ENCODE measurements at places on chromosomes 3 and 15.

DNA sequence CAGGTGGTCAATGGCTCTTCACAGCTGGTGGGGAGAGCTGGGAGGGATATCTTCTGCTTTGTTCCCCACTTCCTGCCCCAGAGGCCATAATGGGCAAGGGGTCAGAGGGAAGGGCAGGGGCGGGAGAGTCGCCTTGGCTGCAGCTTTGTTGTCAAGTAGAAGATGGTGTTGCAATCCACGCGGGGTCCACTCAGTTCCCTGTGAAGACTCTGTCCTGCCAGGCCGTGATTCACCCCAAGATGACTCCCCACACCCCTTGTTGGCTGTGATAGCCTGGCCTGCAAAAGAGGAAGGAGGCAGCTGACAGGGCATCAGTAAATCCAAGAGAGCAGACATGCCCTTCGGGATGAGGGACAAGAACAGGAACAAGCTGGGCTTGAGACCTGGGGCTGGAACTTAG is 6.9 kb downstream of the GALNT15 start:
- no peak for DNase-seq

DNA sequence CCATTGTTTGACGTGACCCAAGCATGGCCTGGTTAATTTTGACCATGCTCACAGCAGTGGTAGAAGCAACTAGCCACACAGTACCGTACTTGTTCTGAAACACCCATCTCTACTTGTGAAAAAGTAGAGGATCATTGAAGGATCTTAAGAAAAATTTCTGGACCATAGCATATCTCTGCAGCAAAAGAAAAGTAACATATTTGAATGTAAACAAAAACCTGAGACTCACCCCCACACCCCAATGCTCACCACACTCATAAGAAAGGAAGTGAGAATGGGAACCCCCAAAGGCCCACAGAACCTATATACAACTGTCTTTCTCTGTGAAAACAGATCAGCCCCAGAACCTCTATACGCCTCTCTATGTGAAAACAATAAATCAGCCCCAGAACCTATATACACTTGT is 33.8 kb upstream of the TFRC start:
- DNase-seq, result no peak

DNA sequence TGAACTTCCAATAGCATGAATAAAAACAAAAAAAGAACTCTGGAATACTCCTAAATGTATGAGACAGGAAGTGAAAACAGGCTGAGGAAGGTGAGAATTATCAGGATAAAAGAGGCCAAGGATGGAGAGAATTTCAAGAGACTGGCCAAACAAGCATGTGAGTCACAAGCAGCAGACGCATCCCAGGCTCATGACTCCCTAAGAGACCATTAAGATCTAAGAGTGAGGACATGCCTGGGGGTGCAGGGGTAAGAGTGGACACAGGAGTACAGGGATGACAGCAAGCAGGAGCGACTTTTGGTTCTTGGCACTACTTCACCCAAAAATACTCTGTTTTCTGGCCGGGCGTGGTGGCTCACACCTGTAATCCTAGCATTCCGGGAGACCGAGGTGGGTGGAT is 7.1 kb downstream of the SCAMP2 start:
- DNase-seq, result peak; percentile 43

DNA sequence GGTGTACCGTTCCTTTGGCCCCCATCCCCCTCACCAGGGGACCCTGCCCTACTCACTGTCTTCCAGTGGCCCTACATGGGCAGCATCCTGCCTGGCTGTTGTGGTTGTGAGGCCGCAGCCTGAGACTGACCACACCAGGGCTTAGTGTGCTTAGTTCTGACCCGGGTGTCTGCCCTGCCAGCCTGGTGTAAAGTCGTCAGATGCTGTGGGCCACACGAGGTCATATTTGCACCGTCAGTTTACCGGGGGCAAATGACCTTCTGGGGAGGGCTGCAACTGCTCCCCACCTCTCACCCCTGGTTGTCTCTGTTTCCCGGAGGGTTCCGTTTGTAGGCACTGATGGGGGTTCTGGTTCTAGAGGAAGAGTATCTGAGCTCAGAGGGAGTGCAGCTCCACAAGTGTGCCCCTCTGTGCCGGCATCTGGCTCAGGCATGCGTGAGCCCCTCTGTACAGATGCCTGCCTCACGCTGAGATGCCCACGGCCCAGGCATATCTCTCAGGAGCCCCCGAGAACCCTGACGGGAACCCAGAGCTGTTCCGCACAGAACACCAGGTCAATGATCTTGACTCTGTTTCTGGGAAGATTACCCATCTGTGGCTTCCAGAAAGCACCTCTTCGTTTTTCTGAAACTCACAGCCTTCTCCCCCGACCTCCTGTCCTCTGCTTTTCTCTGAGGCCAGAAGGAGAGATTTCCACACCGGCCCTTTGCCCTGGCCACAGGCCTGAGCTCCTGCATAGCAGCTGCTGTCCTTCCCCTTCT is 19.2 kb downstream of the KLF13 start:
- DNase-seq, result no peak

- DNase-seq, result no peak
Observed at GRCh38 chr15:87508086-87508485, 748.5 kb downstream of the NTRK3 start.

GRCh38 chr3:16063603-16064002 is 110.9 kb upstream of the GALNT15 start:
- no peak for DNase-seq

- no peak for DNase-seq
Observed at GRCh38 chr3:102059145-102059943, 210.0 kb downstream of the NFKBIZ start.

DNA sequence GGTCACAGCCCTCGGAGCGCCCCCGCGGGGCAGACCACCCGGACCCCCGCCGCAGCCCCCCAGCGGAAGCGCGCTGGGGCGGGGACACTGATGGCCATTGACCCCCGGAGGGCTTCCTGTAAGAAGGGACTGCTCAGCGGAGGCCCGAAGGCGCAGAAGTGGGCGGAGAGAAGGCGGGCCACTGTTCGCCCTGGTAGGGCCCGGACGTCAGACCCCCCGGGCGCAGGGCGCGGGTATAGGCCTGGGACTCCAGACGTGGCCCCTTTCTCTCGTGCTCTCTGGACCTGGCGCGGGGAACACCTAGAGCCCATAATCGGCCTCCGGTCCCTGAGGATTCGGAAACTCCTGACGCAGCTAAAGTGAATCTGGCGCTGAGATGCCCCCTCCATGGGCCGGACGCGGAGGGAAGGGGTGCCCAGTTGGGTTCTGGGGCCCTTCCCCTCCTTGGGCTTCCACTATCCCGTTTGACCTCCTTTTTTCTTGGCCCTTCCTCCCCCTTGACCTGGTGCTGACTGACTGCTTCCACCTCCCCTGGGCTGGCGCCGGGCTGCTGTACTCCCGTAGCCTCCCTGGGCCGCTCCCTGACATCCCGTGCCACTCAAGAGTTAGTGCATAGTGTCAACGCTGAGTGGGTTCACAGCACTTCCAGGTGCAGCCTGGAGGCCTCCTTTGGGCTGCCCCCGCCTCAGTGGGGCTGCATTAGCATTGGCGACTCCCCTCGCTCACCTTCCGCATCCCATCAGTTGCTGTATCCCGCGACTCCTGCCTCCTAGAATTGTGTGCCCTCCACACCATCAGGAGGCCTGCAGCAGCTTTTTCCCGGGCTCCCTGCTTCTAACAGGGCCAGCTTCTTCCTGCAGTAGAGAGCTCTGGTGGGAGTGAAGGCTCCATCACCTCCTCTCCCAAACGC is 694 bp downstream of the ABTB1 start:
- peak; percentile 61 for DNase-seq

GRCh38 chr15:33282226-33283020 is 28.3 kb upstream of the RYR3 start:
- no peak for DNase-seq

GRCh38 chr3:45131201-45131600 is 15.0 kb downstream of the CDCP1 start:
- no peak for DNase-seq

DNA sequence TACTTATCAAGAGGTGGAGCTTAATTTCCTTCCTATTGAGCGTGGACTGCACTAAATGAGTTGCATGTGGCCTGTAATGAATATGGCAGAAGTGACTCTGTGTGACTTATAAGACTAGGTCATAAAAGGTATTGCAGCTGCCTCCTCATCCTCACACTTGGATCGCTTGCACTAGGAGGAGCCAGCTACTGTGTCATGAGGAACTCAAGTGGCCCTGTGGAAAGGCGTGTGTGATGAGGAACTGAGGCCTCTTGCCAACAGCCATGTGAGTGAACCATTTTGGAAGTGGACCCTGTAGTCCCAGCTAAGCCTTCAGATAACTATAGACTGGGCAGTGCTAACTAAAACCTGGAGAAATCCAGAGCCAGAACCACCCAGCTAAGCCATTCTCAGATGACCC is 7.1 kb upstream of the SLC30A4 start:
- DNase-seq, result no peak

GRCh38 chr3:130459944-130460343 is 57.0 kb upstream of the COL6A6 start:
- DNase-seq, result no peak

DNA sequence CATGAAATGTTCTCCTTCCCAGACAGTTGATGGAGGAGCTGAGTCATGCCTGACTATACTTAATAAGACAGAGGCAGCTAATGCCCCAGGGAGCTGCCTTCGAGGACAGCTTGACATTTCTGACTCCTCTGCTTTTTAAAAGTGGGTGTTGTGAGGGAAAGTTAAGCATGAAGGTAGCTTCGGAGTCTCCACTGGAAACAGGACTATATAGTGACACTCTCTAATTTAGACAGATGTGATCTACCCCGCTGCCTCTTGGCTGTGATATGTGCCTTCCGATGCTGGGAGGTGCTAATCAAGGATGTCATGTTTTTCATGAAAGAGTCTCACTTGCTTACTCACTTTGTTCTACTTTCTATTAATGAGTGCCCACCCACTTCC is 72.7 kb downstream of the IL1RAP start:
- DNase-seq, result peak; percentile 6

GRCh38 chr15:39242345-39242744 is 338.5 kb upstream of the THBS1 start:
- no peak for DNase-seq

GRCh38 chr3:42830437-42831320 is 21.4 kb downstream of the ACKR2 start:
- peak; percentile 38 for DNase-seq

DNA sequence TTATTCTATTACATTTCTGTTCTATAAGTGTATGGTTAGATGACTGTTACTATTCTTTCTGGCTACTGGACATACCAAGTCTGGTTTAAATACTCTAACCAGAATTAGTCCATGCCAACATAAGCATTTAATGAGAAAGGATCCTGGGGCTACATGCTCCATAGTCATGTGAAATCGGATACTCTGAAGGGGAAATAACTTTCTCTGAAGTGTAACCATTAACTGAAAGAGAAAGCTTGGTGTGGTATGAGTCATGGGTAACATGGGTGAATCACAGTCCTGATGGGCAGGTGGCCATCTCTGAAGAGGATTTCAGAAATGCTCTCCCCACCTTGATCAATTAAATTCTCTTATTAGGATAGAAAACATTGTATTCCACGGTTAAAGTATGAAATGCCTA is 69.4 kb downstream of the FHIT start:
- peak; percentile 85 for DNase-seq

GRCh38 chr3:122560680-122561079 is 3.4 kb downstream of the PARP9 start:
- peak; percentile 82 for DNase-seq

- no peak for DNase-seq
Observed at GRCh38 chr3:88617283-88617682, 467.5 kb downstream of the C3orf38 start.

DNA sequence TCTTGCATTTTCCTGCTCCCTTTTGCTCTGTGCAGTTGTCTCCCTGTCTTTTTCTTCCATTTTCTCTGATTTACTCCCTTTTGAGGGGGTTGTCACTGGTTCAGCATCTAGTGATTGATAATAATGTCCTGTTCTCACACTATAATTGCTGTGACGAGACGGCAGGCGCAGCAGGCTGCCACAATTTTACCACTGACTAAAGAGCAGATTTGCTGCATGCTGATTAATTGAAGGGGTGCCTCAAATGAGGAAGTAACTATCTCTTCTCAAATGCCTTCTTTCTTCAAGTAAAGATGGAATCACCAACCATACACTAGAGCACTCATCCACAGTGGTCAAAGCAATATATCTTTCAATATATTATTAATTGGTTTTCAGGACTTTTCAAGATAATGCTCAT is 219.3 kb downstream of the CBLB start:
- DNase-seq, result no peak

GRCh38 chr3:151058740-151059139 is 26.7 kb upstream of the MED12L start:
- no peak for DNase-seq

- DNase-seq, result no peak
Observed at GRCh38 chr15:45224621-45225217, 27.3 kb upstream of the SLC28A2 start.

DNA sequence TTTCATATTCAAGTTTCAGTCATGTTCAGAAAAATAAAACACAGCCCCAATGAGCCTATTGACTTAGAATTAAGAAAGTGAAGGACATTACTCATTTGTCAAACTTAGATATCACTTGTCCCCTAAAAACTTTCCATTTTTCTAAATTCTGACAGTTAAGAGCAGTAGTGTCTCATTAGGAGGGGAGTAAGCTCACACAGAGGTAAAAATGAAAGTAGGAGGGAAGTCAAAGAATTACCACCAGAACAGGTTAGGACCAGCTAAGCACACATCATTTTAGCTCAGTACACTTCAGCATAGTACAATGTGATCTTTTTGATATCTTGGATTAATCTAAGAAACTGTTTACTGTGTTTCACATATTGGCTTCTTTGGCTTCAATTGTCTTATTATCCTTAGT is 64.3 kb downstream of the OSTN start:
- DNase-seq, result no peak

DNA sequence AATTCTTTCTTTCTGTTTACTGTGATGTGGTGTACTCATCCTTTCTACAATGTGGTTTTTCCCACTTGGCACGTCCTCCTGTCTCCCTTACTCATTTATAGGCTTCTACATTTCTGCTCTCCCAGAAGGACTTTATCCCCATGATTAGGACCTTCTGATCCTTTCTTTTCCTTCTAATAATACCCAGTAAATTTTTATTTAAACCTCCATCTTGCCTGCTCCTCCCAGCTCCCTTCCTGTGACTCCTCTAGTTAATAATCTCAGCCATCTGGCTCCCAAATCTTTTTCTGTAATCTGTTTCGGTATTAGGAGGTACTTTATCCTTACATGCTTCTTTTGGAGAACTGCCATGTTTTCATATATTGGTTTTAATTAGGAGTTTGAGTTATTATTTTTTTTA is 11.2 kb upstream of the P2RY1 start:
- no peak for DNase-seq

- peak; percentile 70 for DNase-seq
Observed at GRCh38 chr15:52567871-52568600, 794 bp downstream of the ARPP19 start.

GRCh38 chr3:143559296-143559695 is 289.0 kb downstream of the SLC9A9 start:
- no peak for DNase-seq

DNA sequence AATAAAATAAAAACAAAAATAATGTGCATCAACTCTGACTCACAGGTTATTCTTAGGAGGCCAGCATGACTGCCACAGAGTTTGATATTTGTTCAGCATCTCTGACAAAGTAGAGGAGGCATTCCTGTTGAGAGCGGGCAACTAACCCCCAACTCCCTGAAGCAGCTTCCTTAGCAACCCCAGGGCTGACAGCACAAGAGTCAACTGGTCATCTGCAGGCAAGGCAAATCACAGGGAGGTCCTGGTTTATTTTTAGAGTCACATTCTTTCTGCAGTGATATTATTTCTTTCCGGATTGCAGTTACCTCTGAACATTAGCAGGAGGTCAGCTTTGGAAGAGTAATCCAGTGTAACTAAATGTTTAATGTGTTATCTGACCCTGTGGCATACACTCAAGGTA is 273.0 kb downstream of the PLCL2 start:
- no peak for DNase-seq

GRCh38 chr3:29936054-29936453 is 655.2 kb downstream of the RBMS3 start:
- no peak for DNase-seq

- no peak for DNase-seq
Observed at GRCh38 chr3:119219069-119219468, 21.6 kb downstream of the B4GALT4 start.
